Hematopoietic multipotent progenitor cell treated with erythropoietin and hydrocortisone succinate and interleukin-3 and kit ligand, for 15 days (in vitro differentiated cells): ENCODE measurements at places on chromosomes 12 and 14.

GRCh38 chr12:6943389-6943721 lies 261 bp upstream of the RNU7-1 start:
- DNase-seq: peak; percentile 90

DNA sequence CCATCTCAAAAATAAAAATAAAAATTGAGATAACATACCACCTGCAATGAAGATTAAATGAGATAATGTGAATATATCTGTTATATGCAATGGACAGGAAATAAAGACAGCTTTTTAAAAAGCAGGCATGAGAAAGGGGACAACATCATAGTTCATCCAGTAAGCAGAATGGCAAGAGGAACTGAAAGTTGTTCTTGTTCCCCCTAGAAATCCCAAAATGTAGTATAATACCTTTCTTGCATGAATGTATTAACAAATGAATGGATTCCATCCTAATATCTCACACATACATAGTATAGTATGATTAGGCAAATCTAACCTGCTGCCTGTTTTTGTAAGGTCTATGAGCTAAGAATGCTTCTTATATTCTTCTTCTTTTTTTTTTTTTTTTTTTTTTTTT lies 31.4 kb downstream of the FGD6 start:
- DNase-seq: no peak

DNA sequence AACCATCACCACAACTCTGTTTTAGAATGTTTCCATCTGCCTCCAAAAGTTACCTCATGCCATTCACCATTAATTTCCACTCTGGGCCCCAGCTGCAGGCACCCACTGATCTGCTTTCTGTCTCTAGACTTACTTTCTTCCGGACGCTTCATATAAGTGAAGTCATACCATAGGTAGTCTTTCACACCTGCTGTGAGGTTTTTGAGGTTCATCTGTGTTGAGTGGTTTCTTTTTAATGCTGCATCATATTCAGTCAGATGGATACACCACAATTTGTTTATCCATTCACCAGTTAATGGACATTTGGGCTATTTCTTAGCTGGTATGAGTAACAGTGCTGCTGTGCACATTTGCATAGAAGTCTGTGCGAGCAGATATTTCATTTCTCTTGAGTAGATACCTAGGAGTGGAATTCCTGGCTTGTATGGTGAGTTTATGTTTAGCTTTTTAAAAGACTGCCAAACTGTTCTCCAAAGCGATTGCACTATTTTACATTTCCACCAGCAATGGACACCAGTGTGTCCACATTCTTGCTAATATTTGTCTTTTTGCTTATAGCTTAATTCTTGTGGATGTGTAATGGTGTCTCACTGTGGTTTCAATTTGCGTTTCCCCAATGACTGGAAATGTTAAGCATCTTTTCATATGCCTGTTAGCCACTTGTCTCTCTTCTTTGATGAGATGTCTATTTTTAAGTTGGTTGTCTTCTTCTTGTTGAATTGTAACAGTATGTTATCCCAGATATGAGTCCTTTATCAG lies 48.3 kb downstream of the ZFYVE21 start:
- no peak for DNase-seq

- no peak for DNase-seq
Observed at GRCh38 chr14:105846312-105846711, 319.9 kb downstream of the TMEM121 start.

- no peak for DNase-seq
Observed at GRCh38 chr12:2832550-2833127, 2.2 kb downstream of the NRIP2 start.

GRCh38 chr12:39467432-39467870 lies 24.5 kb upstream of the KIF21A start:
- DNase-seq: no peak

DNA sequence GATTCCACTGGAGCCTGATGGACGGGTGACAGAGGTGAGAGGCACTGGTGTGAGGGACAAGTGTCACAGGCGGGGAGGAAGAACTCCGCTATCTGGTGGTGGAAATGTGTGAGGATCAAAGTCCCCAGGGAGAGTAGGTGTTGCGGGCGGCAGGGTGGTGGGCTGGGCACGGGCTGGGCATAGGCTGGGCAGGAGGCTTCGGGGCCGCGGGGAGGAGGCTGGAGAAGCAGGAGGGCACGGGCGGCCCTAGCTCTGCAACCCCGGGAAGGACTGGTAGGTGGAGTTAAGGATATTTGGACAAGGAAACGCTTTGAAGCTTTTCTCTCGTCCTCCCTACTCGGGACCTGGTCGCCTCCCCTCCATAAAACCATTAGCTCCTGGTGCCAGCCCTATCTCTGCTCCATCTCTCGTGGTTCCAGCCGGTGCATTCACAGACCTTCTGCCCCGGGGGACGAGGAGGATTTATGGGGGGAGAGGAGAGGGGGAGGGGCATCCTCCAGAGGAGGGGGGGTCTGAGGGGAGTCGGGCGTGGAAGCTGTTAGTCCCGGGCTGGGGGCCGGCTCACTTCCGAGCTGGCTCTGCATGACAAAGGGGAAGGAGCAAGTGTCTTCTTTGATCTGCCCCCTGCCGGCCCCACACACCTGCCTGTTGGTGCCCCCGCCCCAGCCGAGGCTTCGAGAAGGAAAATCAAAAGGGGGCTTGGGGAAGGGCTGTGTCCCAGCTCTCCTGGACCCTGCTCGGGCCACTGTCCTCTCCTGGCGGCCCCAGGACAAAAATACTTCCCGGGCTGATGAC lies 504 bp downstream of the WNT5B start:
- no peak for DNase-seq

DNA sequence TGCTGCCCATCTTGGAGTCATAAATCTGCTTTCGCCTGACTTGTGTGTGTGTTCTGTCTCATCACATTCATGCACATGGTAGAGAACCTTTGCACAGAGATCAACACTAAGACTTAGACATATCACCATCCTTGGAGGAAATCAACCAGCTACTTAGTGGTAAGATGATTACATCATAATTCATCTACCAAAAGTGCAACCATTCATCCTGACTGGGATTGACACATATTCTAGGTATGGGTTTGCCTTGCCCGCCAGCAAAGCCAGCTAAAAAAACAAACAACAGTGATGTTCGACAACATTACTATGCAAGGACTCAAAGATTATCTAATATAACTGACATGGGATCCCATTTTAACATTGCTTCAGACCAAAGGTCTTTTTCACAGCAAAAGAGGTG lies 228.7 kb downstream of the NUAK1 start:
- DNase-seq: no peak

- DNase-seq: no peak
Observed at GRCh38 chr12:22283006-22283506, 51.5 kb downstream of the ST8SIA1 start.

DNA sequence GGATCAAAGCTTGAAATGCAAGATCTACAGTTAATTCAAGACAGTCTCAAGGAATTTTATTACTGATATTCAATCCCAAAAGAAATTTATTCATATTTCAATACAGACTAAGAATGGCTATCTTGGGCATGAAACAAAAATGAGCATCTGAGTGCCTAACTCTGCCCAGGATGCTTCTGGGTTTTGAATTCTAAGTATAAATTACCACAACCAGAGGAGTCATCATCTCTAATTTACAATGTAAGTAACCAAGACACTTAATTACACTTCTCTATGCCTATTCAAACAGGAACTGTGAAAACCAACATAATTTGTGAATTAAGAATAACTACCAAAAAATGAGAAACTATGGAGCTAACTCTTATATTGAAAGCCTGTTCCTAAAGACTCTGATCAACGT lies 14.1 kb downstream of the OSBPL8 start:
- DNase-seq: no peak

DNA sequence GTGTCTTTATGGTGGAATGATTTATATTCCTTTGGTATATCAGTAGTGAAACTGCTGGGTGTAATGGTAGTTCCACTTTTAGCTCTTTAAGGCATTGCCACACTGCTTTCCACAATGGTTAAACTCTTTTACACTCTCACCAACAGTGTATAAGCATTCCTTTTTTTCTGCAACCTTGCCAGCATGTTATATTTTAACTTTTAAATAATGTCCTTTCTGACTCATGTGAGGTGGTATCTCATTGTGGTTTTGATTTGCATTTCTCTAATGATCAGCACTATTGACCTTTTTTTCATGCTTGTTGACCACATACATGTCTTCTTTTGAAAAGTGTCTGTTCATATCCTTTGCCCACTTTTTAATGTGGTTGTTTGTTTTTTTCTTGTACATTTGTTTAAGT lies 142.5 kb downstream of the MSRB3 start:
- no peak for DNase-seq

GRCh38 chr14:96592591-96593386 lies 90.6 kb downstream of the PAPOLA start:
- DNase-seq: peak; percentile 34

- DNase-seq: no peak
Observed at GRCh38 chr14:99735189-99736135, 51.4 kb downstream of the CYP46A1 start.

DNA sequence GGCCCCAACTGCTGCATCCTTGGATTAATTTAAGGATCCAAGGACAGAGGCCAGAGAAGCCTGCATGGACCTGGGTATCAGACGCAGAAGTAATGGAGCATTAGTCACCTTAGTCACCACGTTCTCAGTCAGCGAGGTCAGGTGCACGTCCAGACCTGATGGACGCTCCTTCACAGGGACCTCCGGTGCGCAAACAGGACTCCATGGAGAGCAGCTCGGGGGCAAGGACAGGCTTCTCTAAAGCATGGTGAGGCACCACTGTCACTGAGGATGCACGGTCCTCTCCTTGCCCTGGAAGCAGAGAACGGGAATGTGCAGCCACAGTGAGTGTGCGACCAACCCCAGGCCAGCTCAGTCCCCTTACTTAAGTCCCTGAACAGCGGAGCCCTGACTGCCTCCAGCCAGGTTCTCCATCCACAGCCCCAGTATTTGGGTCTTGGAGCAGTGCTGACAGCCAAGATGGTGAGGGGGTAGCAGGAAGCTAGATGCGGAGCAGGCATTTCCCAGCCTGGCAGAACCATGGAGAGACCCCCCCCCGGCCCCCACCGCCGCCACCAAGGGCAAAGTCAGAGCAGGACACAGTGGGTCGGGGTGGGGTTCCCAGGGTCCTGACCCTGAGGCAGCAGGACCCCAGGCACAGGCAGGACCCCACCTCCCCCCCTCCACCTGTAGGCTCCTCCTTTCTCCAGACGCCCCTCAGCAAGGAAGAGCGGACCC lies 253.4 kb upstream of the SFSWAP start:
- DNase-seq: no peak

DNA sequence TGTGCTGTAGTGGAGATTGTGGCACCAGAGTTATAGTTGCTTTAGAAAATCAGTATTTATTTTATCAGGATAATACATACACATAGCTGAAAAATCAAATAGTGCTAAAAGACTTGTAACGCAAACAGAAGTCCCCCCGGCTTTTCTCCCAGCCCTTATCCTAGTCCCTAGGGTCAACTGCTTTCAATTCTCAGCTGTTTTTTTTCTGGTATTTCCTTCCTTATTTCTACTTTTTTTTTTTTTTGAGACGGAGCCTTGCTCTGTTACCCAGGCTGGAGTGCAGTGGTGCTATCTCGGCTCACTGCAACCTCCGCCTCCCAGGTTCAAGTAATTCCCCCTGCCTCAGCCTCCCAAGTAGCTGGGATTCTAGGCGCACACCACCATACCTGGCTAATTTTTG lies 8.4 kb upstream of the CTDSP2 start:
- DNase-seq: no peak

GRCh38 chr14:96238676-96239265 lies 17.2 kb upstream of the BDKRB1 start:
- no peak for DNase-seq

DNA sequence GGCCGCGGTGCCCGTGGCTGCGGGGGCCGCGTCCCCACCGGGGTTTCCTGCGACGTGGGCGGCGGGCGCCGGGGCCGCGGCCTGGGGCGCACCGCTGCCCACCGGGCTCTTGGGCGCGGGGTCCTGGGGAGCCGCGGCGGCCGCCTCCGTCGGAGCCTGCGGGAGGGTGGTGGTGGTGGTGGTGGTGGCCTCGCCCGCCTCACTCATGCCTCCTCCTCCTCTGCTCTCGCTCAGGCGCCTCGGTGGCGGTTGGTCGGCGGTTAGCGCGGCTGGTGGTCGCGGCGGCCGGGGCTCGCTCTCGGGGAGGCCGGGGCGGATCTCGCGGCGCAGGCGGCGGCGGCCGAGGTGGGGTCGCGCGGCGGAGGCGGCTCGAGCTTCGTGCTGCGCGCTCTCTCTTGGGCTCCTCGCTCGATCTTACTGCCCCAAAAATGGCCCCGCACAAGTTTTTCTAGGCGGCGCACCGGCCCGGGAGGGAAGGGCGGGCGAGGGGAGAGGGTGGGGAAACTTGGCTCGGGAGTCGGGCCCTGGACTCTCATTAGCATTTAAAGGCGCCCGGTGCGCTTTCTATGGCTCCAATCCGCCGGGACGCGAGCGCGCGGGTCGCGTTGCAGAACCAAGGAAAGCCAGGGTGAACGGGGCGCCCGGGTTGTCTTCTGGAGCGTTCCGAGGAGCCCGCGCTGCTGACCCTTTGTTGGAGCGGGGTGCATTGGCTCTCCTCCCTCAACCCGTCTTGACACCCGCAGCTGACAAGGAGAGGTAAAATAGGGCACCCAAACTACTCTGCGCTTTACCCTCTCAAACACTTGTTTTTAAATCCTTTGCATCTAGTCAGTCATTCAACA lies at the start of gene YBX3:
Gene YBX3, minus strand, starts transcription at position 419 of the 842 bp plus-strand sequence. Its CDS starts 212 bp downstream, at position 207.
- DNase-seq: peak; percentile 71

DNA sequence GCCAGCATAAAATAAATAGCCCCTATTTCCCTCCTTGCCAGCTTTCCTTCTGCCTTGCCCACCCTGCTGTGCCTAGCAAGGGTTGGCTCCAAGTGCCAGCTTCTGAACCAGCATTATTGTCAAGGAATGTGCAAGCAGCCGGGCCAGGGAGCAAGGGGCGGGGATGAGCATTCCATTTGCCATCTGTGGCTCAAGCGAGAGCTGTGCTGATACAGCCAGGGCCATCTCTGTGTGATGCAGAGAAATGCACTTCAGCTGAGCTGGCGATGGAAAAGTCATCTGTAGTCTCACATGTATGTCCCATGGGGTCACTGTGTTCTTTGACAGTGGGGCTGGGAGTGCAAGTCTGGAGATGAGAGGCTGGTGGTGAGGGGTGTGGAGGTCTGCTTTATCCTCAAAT lies 137.3 kb downstream of the SUDS3 start:
- no peak for DNase-seq

DNA sequence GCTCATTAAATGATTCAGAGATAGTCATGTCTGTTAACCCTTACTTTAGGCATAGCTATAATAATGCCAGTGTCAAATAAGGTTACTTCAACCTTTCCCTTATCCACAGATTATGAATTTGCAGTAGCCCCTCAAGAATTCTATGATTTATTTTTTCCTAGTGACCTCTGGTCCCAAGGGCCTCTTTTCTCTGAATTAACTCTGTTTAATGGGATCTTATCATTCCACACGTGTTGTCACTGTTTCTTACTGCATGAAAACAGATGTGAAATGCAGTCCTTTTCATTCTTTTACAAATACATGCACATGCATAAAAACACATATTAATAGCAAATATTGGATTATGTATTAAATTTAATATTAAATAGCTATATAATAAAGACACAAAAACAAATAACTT lies 667.7 kb upstream of the FOXG1 start:
- DNase-seq: no peak

DNA sequence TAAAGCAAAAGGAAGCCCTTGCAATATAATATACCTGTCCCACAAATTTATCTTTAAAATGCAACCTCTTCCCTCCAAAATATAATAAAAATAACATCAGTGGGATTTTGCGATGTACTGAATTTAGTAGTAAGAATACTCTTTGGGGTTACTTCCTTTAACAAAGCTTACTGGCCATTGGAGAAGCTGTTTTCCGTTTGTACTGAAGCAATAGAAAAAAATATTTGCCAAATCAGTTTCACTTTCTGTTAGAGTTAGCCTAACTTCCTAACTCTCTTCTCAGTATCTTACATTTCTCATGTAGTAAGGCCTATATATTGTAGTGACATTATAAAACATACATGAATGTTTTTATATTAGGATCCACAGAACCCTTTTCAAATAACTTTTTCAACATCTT lies 3.7 kb downstream of the MAX start:
- DNase-seq: peak; percentile 24
